Liver (tissue), 10 donors: ENCODE measurements at places on chromosomes 4 and X. TPM values are rescaled to one million over a fixed set of nuclear protein-coding genes. Genes with fewer than 3 reads are reported as not detected.
A peak's percentile ranks its signal among the peaks of the same experiment; 100 is the strongest.

The HTR2C gene
- polyA plus RNA-seq = not detected

The LAMTOR3 gene
- 26.3 TPM for polyA plus RNA-seq

GRCh38 chr4:165718660-165719059, 154.4 kb upstream of the TLL1 start:
- DNase-seq = no peak

- DNase-seq = no peak
Observed at GRCh38 chrX:51837921-51838320, 55.5 kb upstream of the MAGED1 start.

DNA sequence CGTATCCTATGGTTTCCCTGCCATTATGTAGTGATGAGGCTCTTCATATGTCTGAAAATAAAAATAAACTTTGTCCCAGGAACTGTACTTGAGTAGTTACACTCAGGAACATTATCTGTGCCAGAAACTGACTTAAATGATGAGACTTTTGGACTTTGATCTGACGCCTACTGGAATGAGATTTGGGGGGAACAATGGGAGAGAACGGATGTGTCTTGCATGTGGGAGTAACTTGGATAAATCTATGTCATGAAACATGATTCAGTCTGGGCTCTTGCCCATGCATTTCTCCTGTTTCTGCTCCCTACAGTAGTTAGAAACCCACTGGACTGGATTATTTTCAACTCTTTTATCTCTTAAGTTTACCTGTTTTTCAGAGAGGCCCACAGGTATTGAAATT, 2351.4 kb downstream of the PCDH7 start:
- no peak for DNase-seq

DNA sequence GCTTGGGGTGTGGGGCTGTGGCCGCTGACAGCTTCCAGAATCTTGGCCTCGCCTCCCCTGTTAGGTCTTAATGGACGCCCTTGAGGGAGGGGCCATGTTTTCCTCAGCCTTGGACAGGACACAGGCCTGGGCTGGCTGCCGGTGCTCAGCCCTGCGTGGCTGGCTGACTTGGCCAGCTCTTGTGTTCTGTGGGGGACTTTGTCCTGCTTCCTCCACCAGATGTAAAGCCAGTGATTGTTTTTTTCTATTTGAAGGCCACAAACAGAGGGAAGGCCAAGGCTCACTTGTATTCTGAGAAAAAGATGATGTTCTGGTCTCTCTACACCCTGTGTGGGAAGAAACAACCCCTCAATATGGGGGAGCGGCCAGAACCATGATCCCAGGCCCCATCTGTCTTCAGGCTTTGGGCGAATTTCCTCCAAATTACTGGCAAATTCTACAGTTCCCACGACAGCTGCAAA, 71.3 kb downstream of the HTRA3 start:
- no peak for DNase-seq

DNA sequence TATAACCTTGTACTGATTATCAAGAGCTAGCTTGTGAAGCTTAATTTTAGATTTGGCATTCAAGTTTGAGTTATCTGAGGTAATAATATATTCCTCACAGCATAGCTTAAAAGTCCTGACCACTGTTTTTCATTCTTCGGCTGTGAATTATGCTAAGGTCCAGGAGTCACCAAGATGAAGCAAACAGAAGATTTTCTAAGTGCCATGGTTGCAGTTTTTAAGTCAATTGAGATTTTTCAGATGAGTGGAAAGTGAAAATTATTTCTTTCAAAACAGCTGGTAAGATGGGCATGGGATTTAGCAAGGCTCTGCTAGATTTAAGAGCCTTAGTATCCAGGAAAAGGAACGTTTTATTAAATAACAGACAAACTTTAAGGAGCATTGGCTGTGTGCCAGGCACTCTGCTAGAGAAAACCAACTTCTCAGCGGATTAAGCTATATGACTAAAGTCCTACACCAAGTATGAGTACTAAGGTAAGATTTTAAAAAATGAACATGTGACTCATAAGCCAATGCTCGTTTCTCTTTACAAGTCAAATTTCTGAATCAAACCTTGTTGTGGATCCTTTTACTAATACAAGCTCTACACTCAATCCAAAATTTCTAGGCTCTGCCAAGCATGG, 149.9 kb upstream of the IL15 start:
- no peak for DNase-seq

GRCh38 chr4:42626629-42627146, 30.2 kb downstream of the ATP8A1 start:
- no peak for DNase-seq

DNA sequence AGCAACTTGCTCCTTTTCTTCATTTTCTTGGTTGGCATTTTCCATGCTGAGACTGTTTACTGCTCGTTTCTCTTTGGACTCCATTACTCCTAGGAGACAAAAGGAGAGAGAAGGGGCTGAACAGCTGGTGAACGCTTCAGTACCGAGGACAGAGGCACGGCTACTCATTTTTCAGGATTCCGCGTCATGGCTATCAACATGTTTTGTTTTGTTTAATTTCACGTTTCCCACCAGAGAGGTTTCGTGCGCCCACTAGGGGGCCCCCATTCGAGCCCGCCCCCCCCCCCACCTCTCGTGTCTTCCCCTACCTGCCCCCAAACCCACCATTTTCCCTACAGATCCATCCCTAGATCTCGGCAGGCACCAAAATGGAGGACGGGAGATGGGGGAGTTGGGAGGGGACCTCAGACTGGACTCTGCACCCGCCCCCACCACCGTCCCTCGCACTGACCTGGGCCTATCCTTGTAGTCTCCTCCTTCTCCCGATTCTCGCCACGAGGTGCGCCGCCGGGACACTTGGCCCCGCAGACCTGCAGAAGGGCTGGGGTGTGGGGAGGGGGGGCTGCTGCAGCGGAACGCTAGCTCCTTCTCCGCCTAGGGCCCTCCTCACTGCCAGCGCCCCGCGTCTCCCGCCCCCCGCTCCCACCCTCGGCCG, 653 bp downstream of the BEX1 start:
- peak; percentile 40 for DNase-seq

GRCh38 chr4:37757121-37757520, 69.4 kb upstream of the PGM2 start:
- DNase-seq = no peak
